NCI-H146 (cell line): ENCODE measurements at places on chromosomes 3 and 15.

GRCh38 chr15:33344111-33344510, 33.3 kb downstream of the RYR3 start:
- DNase-seq = no peak

DNA sequence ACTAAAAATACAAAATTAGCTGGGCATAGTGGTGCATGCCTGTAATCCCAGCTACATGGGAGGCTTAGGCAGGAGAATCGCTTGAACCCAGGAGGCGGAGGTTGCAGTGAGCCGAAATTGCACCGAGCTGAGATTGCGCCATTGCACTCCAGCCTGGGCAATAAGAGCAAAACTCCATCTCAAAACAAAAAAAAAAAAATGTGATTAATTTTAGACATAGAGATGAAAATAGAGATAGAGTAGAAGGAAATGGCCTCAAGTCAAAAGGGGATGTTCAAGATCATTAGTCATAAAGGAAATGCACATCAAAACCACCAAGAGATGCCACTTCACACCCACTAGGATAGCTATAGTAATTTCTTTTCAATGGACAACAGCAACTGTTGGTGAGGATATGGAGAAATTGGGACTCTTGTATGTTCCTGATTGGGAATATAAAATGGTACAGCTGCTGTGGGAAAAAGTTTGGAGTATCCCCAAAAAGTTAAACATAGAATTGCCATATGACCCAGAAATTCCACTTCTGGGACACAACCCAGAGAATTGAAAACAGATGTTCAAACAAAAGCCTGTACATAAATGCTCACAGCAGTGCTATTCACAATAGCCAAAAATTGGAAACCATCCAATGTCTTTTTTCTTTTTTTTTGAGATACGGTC, 55.4 kb downstream of the ABHD2 start:
- peak; percentile 53 for DNase-seq

GRCh38 chr3:9168241-9168741, 81.2 kb downstream of the SRGAP3 start:
- DNase-seq = peak; percentile 6

- no peak for DNase-seq
These were observed 71.9 kb downstream of the SYNM start for GRCh38 chr15:99176757-99177156.

DNA sequence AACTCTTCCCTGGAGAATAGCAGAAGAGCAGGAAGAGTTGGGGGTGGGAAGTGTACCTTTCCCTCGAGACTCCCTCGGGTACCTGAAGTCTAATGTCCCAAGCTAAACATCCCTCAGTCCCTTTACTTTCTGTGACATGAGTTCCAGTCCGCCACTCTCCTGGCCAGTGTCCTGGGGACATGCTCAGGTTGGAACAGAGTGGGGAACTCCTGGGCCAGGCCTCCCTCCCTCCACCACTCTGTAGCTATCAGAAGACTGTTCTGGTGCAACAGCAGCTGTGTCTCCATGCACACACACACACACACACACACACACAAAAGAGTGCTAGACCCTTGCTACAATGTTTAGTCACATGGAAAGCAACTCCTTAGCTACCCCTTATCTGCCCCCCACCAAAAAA, 155.0 kb upstream of the HES1 start:
- DNase-seq = no peak

DNA sequence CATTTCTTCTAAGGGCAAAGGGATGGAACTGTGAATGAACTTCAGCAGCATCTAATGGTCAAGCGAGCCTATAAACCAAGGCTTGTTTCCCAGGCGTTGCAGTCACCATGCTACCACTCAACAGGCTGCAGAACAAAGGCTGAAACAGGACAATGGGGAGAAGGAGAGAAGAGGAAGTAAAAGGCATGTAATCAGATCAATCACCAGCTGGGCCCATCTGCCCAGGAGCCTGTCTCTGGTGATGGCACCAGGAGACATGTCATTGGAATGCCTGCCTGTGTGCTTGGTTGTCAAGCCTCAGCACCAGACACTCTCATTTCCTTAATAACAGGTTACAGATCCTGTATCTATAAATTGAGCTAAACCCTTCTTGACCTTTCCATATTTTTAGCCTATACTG, 81.7 kb upstream of the UMPS start:
- DNase-seq = peak; percentile 65

- DNase-seq = peak; percentile 16
These were observed 58.2 kb downstream of the RAB7A start for GRCh38 chr3:128784232-128784631.

GRCh38 chr3:60652829-60653228, 598.4 kb downstream of the FHIT start:
- DNase-seq = no peak

DNA sequence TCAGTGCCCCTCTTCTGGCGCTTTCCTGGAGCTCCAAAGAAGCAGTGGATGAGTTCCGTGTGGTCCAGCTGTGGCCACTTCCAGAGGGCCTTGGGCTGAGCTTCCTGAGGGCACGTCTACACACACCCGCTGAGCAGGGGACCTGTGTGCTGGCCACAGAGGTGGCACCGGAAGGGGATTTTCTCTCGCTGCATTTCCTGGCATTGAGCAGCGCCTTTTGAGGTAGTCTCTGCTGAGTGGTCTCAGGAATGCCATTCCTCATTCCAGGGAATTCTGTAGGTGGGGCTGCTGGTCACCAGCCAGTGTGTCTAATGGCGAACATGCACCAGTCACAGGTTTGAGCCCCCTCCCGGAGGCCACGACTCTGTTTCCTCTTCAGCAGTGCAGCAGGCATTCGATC, 48.1 kb downstream of the AMOTL2 start:
- no peak for DNase-seq

DNA sequence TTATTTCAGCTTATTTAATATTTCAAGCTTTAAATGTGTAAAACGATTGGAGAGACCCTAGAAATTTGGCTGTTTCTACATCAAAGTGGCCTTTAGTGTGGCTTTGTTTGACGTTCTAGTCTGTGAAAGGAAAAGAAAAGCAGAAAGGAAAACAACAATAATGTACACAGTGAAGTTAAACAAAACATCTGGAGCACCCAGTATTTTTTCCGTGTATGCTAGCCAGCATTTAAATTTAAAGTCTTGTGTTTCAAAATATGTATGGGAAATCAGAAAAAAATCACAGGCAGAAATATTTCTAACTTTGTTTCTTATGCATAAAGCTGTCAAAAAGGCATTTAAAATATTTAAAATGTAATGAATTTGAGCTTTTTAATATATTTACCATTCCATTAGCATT, 218.1 kb downstream of the NAALADL2 start:
- DNase-seq = peak; percentile 84

GRCh38 chr15:58409861-58410260, 21.9 kb upstream of the LIPC start:
- DNase-seq = no peak
